ENCODE measurements at places on chromosomes 3 and 15.

GRCh38 chr15:75063889-75064288, 40.5 kb downstream of the PPCDC start:
- DNase-seq, result no peak

GRCh38 chr3:140585828-140586227, 92.0 kb upstream of the TRIM42 start:
- DNase-seq, result no peak

DNA sequence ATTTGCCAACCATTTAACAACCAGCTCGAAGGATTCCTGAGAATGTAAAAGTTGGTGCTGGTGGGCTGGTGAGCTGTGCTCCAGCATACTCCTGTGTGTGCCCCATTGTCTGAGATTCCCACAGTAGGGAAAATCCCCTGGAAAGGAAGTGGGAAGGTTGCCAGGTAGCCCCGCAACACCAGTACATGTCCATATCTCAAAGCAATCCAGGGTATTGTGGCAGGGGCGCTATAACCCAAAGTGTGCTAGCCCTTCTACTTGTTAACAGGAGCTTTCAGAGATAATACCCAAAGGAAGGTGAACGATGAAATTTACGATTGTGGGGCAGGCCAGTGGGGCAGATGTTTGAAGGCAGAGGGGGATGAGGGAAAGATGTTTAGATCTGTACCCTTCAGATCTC, 42.7 kb upstream of the SYNM start:
- no peak for DNase-seq

GRCh38 chr3:104132566-104133403, 1233.9 kb upstream of the ALCAM start:
- DNase-seq, result no peak

- no peak for DNase-seq
Observed at GRCh38 chr3:38334142-38335055, 12.2 kb upstream of the XYLB start.

DNA sequence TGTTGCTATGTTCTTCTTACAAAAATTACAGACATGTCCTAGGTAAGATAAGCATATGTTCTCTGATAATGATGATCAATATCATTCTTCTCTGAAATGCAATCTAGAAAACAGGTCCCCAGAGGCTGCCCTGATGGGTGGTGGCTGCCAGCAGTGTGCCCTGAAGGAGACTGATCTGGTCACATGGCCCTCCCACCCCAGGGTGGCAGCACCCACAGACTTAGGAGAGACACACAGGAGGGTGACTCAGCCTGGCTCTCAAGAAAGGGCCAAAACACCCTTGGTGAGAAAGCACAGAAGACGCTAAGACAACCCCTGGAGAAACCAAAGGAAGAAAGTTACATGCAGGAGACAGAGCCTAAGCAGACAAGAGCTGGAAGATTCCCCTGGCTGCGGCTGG, 203.7 kb downstream of the TJP1 start:
- DNase-seq, result no peak

- no peak for DNase-seq
Observed at GRCh38 chr3:72141264-72141663, 356.3 kb upstream of the PROK2 start.

DNA sequence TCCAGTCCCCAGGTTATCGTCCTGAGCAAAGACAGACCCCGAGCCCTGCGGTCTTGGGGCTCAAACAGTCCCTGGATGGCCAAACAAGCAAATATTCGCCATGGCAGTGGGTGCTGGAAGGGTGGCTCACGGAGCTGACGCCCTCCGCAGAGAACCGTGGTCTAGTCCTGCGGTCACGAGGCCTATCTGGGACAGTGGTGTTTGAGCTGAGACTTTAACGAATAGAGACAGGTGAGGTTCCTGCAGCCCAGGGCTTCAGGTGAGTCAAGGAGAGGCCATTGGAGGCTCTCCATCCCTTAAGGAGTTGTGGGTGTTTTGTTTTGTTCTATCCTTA, 399 bp upstream of the SUCLG2 start:
- DNase-seq, result no peak

DNA sequence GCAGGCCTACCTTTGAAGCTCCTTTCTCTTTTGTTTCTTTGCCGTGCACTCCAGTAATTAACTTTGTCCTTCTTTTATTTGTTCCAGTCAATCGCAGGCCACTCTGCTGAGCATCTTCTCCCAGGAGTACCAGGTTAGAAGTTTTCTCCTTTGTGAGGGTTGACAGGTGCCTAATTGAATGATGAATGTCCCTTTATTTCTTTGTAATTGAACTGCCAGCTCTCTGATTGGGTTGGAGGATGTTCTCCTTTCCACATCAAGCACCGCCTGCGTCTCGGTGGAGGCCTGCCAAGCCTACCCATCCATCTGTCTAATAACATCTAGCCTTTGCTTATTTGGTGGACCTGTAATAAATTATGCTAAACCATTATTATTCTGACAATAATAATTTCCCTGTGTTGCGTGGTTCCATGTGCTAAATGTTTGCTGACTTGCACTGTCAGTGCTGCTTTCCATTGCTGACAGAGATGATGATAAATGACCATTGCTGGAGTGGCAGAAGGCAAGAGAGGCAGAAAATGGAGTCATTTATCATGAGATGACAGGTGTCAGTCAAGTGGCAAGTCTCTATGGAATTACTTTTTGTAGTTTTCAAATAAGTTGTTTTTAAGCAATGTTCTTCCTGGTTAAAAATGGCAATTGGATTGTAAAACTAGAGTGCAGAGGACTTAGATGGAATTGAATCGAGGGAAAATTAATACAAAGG, 64.9 kb downstream of the CDIN1 start:
- no peak for DNase-seq

DNA sequence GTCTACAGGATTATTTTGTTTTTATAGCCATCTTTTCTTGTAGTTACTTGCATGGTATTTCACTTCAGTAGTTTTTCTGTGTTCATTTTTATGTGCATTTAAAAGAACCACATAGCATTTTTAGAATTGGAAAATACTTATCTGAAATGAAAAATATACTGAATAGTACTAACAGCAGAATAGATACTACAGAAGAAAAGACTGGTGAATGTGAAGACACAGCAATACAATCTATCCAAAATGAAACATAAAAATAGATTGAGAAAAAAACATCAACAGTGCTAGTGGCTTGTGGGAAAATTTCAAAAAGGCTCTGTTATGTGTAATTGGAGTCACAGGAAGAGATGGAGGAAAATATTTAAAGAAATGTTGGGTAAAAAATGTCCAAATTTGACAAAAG, 12.7 kb upstream of the DIPK2A start:
- DNase-seq, result no peak

- no peak for DNase-seq
Observed at GRCh38 chr3:71478568-71478967, 105.0 kb downstream of the FOXP1 start.
